RWPE1 (cell line): ENCODE measurements at places on chromosomes 1 and 21.

DNA sequence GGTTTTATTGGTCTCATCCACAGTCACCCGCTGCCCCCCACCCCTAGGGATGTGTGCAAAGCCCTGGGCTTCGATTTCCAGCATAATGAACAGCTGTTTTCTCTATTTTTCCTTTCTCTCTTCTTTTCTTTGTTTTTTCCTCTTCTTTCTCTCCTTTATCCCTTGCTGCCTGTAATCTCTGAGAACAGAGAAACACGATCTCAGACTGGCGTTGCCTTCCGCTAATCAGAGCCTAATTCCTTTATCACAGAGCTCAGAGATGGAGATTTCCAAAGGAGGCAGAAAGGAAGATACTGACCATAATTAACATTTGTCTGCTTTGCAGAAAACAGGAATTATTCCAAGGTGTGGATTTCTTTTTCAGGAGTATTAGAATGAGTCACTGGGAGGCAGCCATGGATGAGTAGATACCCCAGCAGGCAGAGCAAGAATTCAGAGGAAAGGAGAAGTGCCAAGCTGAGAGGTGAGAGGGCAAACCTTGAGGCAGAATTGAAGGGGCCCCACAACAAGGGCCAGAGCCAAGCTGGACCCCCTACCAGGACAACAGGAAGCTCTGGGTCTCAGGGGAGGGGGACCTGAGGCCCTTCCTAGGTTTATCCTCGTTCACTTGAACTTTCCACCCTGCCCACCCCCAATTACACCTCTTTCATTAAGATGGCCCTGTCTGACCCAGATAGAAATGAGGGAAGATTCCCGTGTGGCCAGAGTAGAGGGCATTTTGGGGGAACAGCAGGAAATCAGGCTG, 33.3 kb downstream of the MATN1 start:
- peak; percentile 44 for DNase-seq

DNA sequence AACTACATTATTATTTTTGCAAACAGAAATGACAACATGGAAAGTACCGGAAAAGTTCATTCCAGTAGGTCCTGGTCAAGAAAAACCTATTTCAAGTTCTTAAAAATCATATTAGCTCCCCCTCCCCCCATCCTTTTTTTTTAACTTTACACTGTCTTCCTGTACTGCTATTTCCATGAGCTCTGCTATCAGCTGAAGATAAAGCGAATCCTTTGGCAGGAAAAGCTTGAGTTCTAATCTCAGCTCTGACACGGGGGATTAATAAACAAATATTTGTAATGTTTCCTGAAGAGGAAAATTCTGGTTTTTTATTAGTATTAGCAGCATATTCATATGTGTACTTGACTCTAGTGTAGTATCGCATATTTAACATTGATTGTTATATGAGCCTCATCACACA, 190.7 kb upstream of the ESRRG start:
- DNase-seq = no peak

DNA sequence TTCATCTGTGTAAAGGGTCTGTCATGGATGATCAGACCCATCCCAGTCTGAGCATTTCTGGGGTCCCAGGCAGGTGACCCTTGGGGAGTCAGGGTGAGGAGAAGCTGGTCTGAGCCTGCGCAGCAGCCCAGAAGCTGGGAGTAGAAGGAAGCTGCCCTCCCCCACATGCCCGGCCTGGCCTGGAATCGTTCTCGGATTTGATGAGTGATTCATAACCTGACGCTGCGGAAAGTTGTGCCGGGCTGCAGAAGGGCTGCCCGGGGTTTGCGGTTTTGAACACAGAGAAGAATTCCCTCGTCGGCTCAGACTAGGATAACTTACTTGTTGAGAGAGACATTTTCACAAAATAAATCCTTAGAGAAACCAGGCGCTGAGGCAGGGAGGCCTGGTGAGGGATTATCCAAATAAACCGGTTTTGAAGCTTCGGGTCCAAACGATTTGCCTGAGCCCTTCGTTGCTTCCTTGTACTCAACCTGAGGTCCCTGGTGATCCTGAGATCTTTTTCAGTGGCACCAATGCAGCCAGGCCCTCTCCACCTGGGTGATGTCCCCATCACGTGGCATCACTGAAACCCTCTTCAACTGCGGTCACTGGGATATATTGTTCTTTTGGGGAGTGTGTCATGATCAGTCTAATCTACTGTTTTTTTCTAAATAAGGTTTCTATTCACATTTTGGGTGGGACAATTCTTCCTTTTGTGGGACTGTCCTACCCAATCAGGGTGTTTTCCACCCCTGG, 29.2 kb downstream of the EPHB2 start:
- DNase-seq = peak; percentile 53

- no peak for DNase-seq
Measured at GRCh38 chr1:246280551-246280950, 226.5 kb downstream of the SMYD3 start.

- DNase-seq = no peak
Measured at GRCh38 chr1:116433275-116434257, 60.5 kb downstream of the ATP1A1 start.

GRCh38 chr1:235643837-235644692, 5.5 kb downstream of the GNG4 start:
- no peak for DNase-seq
